ENCODE measurements at places on chromosomes 5 and 9.
A peak's percentile ranks its signal among the peaks of the same experiment; 100 is the strongest.

GRCh38 chr5:135295852-135296251 lies 103.2 kb downstream of the MACROH2A1 start:
- no peak for DNase-seq

GRCh38 chr5:66929995-66930394 lies 266.6 kb downstream of the CD180 start:
- DNase-seq, result no peak

GRCh38 chr9:134662143-134662876 lies 20.7 kb downstream of the COL5A1 start:
- no peak for DNase-seq

DNA sequence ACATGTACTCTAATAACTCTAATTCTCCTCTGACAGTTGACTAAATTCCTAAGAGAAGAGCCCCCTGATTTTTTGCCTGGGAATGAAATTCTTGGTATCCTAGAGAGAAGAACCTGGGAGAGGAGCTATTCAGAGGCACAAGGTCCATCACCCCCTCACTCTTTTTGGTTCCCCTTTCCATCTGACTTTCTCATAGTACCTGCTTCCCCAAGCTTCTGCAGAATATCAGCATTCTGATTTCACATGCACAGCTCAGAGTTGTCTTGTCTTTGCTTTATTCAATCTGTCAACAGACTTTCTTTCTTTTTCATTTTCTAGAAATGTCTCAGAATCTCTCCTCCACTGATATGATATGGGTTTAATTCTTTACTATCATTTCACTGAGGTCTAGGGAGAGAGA lies 141.5 kb upstream of the FBXL17 start:
- no peak for DNase-seq

DNA sequence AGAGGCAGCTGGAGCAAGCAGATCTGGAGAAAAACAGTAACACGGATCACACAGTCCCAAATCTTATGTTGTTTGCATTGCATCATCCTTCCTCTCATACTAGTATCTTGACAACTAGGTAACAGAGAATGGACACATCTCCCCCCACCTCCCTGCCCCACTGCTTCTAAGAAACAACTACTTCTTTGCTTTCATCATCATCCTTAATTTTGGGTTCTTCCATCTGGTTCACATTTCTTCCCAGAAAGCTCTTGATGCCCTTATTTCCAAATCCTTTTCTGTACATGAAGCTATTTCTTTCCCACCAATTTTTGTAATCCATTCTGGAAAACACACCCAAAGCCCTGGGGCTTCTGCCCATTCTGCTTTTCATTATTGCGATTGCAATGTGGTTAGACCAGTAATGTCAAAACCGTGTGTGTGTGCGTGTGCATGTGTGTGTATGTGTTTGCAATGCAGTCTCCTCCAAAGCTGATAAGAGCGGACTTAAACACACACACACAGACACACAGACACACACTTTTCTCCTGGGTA lies 254.7 kb upstream of the SLC30A5 start:
- DNase-seq, result no peak

DNA sequence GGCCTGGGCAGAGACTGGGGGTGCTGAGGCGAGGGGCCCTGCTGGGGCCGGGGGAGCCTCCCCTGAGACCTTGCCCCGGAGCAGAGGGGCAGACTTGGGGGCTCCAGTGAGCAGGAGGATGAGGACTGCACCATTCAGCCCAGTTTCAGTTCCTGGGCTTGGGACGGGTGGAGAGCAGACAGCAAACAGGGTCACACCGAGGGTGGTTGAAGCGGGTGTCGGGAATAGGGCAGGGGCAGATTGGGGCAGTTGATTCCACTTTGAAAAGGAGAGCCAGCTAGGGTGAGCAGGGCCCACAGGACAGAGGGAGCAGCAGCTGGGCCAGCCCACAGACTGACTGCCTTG lies 4.5 kb downstream of the GRK6 start:
- DNase-seq, result no peak

DNA sequence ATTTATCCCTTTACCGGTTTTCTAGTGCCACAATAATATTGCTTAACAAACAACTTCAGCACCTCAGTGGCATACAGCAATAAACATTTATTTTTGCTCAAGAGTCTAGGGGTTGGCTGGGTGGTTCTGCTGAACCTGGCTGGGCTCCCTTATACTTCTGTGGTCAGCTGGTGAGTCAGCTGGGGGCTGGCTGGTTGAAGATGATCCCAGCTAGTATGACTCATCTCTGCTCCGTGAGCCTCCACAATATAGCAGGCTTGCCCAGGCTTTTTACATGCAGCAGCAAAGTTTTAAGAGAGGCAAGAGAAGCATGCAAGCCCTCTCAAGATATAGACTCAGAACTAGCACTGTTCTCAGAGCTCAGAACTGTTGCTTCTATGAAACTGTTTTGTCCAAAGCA lies 523.5 kb upstream of the CLINT1 start:
- no peak for DNase-seq

DNA sequence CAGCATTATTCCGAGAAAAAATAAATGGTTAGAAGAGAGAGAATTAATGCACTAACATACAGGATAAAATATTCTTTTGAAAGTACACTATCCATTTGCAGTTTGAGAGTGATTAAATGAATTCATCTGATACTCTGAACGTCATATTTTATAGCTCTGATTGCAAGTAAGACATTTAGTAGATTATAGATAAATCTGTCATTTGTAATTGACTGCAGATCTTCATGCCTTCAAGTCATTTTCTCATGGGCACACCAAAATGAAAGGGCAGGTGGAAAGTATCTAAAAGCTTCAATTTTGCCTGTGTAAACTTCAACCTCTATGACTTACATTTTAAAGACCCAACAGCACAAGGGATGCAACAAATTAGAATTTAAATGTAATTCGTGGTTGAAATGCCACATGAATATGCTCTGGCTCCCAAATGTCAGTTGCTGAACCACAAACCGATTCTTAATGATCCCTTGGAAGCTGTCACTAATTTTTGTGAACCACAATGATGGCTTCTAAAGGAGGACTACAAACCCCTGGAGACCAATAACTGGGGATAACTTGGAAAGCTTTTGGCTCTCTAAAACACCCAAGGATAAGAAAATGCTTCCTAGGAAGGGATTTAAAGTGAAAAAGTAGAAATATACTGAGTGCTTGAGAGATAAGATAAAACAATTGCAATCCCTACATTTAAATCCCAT lies 3.9 kb downstream of the TYRP1 start:
- no peak for DNase-seq

DNA sequence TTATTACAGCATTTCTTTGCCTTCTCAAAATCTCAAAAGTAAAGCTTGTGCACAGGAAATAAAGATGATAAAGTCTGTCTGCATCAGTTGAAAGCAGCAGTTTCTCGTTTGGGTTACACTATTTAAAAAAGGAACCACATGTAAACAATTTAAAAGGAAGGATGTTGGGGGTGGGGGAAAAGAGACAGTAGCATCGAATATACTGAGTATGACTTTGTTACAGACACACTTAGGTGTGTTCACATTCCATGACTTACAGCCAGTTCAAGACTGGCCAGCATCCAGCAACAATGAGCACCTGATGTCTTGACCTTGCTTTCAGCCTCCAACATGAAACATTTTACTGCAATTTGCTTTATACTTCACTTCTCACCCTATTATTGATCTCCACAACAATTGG lies 8.7 kb downstream of the GAPT start:
- no peak for DNase-seq

- no peak for DNase-seq
These were observed 15.2 kb downstream of the VAV2 start for GRCh38 chr9:133976887-133977286.

GRCh38 chr5:144960296-144960695 lies 789.6 kb downstream of the KCTD16 start:
- no peak for DNase-seq

DNA sequence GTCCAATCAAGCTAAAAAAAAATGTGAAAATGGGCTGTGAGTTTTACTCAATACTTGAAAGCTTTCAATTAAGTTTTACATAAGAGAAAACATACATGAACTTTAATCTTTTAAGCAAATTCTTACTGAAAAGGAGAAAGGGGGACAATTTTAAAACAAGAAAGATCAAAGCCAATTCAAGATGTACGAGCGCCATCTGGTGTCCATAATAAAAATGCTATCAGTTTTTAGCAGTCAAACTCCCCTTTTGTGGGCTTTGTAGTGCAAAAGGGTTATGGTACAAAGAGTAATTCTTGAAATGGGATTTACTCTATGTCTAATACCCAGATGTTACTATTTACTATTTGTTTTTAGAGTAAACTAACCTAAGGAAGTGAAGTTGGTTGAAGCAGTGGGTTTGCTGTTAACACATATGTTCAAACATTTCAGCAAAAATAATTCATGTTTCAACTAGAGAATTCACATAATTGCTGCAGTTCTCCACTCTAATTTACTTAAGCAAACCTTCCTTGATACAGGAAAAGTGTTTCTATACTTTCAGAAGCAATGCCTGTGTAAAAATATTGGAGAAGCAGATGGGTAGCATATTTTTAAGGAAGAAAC lies 228.2 kb upstream of the TYRP1 start:
- DNase-seq, result peak; percentile 15

DNA sequence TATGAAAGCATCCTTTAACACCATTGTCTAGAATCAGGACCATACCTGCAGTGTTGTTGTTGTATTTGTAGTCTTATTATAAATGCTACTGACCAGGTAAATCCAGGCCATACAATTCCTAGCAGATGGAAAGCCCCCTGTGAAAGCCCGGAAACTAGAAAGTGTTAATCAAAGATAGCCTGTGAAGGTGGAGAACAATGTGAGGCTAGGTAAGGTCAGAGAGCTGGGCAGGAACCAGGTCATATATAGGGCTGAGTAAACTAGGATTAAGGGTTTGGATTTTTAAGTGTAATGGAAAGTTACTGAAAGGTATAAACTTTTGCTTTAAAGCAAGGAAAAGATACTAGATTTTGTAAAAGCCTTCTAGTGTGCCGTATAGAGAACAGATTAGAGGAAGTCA lies 6.7 kb downstream of the LRRC70 start:
- no peak for DNase-seq

DNA sequence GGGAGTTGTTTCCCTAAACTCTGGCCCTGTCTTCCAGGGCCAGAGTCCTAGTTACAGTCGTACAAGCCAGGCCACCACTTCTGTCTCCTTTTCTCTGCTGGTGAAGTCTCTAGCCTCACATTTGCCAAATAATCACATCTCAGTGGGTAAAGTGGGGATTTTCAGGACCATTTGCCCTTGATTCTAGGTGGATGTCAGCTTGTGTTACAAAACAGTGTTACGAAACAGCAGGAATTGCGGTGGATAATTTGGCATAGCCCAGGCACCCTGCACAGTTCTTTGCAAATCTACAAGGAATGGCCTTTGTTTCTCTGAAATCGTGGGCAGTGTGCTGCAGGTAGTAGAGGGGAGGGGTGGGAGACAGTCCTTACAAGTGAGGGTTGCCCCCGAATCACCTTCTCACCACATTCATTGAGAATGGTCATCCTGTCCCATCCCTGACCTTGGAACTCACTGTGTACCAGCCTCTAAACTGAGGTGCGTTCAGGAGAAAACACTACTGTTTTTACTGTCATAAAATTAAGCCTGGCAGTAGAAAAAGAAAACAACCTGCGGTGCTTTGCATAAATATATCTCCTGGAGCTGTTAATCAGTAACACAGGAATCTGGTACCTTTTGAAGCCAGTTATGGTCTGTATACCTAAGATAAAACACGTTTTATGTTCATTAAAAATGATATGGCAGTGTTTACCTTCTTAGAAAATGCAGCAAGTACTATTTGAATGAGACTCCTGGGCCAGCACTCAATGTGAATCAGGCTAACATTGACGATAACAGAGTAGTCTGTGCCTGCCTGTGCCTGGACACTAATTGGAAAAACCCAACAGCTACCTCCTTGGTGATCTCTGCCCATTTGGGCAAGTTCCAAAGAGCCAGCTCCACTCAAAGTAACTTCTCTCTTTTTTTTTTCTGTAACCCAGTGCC lies 44.3 kb downstream of the CYSTM1 start:
- DNase-seq, result no peak

DNA sequence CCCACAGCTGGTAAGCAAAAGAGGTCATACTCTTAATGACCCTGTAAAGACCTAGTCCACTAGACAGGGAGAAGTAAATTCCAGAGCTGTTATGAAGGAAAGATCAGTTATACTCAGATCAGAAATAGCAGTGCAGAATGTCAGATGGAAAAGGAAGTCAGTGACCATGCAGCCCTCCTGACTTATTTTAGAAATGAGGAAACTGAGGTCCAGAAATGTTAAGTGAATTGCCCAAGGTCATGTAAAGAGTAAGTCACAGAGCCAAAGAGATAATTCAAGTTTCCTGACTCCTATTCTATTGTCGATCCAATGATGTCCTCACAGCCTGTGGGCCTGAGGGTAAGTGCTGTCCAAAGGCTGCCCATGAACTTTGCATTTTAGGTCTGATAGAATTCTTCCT lies 214.9 kb upstream of the IL12B start:
- no peak for DNase-seq

GRCh38 chr5:180130876-180131740 lies 59.5 kb upstream of the RNF130 start:
- DNase-seq, result no peak

GRCh38 chr5:157912621-157913325 lies 53.8 kb upstream of the CLINT1 start:
- no peak for DNase-seq

DNA sequence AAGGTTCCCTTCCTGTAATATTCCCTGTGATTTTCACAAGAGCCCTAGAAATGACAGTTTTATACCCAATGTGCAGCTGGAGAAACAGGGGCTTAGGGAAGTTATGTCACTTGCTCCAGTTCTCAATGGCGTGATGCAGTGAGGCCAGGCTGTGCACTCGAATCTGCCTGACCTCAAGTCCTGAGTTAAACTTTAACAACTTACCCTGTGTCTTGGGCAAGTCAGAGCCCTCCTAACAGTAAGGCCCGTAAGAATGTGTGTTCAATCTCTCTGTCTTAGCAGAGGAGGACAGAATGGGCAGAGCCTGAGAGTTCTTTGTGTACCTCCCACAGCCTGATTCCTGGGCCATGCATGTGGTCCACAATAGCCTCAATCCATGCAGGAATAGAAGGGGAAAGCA lies 181.1 kb downstream of the TRIM32 start:
- no peak for DNase-seq

GRCh38 chr5:43288269-43288831 lies 24.9 kb downstream of the HMGCS1 start:
- no peak for DNase-seq

GRCh38 chr5:176501333-176501732 lies 35.9 kb downstream of the RNF44 start:
- DNase-seq, result no peak

GRCh38 chr5:142059304-142059940 lies 46.6 kb upstream of the GNPDA1 start:
- DNase-seq, result no peak

DNA sequence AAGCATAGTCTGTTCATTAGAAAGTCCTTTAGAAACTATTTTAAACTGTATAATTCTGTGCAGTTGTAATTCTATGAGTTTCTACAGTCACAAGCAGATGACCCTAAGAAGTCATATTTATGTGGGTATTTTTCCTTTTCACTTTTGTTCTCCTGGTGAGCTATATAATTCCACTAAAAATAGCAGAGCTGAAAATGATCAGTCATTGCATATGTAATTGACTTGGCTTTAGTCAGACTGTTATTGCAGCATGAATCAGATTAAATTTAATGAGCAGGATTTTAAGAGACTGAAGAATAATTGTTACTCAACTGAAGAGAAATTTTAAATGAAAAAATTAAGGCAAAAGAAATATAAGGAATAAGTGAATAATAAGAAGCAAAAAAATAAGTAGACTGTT lies 108.5 kb downstream of the MTREX start:
- DNase-seq, result no peak

GRCh38 chr9:133986061-133986460 lies 6.1 kb downstream of the VAV2 start:
- no peak for DNase-seq

Measured in NT2/D1 (cell line).